Activated naive CD4-positive, alpha-beta T cell (primary cell): ENCODE measurements at places on chromosomes 11 and 22.

- no peak for DNase-seq
Measured at GRCh38 chr22:49999946-50000586, 12.5 kb downstream of the IL17REL start.

GRCh38 chr22:35307892-35308291, 8.2 kb downstream of the TOM1 start:
- no peak for DNase-seq

GRCh38 chr11:12543596-12544415, 130.4 kb upstream of the TEAD1 start:
- no peak for DNase-seq

GRCh38 chr11:696955-697491, 1.4 kb downstream of the TMEM80 start:
- no peak for DNase-seq

DNA sequence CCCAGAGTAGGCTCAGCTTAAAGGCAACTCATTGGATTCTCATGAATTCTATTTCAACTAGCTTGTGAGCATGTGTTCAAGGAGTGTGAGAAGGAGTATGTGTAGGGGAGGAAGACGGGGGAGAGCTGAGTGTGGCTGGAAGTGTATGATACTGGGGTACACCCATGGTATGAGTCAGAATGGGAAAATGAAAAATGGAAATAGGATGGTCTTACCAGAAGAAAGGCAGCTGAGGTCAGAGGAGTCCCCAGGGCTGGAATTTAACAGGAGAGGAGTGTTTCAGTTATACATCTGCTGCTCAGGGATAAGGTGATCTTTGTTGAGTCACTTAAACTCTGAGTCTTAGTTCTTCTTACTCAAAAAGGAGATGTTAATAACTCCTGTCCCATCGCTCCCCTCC, 6.7 kb upstream of the ADAMTS15 start:
- no peak for DNase-seq

GRCh38 chr22:17387356-17387755, 18.1 kb downstream of the CECR2 start:
- no peak for DNase-seq

DNA sequence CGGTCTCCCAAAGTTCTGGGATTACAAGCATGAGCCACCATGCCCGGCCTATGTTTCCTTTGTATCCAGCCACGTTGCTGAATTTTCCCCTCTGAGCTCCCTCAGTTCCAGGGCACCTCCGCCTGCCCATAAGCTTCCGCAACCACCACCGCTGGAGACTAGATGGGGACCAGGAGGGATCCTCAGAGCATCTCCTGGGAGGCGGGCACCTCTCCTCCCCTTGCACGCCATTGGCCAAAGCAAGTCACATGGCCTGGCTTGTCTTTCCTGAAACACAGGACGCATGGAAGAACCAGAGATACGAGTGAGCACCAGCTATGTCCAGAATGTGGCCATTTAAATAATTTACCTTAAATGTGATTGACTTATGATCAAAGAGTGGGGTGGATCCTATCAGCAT, 388.3 kb downstream of the BRD1 start:
- DNase-seq: no peak

DNA sequence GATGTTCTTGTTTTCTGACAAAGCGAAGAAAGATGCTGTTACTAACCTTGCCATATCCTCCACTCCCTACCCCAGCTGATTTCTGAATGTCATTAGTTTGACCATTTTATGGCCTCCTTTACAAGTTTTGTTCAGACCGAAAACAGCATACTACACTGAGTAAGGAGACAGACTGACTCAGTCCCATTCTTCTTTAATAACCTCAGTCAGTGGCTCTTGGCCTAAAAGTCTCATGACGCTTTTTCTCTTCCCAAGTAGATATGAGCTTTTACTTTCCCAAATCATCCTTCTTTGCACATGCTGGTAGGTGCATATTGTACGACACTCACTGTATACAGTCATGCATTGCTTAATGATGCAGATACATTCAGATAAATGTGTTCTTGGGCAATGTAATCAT, 8.0 kb upstream of the FIBIN start:
- DNase-seq: no peak

DNA sequence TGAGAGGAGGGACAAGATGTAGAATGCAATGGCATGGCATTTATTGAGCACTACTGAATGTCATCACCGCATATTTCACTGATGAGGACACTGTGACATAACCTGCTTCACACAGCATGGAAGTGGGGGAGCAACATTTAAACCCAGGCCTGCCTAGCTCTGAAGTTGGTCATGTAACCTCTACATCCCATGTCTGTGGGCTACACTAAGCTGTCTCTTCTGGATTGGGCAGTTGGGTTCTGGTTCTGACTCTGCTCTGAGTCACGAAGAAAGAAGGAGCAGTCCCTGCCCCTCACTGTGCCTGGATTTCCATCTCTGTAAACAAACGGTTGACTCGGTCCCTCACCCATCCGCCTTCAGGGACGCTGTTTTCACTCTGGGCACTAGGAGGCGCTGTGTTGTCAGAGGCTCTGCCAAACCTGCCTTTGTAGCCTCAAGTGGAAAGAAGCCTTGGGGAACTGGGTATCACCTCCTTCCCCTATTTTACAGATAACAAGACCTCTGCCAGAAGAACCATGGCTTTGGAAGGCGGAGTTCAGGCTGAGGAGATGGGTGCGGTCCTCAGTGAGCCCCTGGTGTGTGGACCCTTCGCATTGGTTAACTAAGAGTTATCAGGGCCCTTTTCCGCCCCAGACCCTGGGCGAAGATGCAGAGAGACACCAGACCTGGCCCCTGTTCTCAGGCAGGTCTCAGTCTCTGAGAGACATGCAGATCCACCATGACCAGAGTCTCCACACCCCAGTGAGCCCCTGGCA, 12.7 kb upstream of the ARHGEF17 start:
- DNase-seq: peak; percentile 51

DNA sequence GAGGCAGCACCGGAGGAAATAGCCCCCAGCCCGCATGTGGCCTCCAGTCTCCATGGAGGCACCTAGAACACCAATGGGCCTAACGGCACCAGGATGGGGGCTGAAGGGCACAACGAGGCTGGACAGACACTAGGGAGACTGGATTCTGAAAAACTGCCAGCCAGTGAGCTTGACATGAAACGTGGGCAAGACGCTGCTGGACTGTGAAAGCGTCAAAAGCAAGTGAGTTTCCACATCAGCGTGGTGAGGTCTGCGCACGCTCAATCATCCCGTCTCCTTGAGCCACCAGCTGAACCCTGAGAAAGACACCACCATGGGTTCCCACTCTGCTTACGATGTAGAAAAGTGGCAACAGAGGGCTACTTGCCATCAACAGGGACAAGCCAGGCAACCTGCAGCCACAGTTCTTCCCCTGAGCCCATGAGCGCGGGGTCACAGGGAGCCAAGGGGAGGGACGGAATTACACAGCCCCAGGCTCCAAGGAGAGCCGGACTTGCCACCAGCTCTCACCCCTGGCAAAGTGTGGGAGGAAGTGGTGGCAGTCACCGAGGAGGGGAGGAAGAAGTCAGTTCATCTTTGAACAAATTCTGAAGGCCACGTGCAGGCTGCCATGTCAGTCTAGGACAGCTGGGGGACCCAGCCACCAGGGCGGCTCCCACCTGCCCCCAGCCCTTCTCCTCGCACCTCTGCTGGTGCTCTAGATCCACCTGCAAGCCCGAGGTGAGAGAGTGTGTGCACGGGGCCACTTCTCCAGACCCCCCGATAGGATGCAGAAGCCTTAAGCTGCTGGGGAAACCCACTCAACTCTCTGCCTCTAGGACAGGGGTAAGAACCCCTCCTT, 131.1 kb downstream of the MPPED1 start:
- no peak for DNase-seq

DNA sequence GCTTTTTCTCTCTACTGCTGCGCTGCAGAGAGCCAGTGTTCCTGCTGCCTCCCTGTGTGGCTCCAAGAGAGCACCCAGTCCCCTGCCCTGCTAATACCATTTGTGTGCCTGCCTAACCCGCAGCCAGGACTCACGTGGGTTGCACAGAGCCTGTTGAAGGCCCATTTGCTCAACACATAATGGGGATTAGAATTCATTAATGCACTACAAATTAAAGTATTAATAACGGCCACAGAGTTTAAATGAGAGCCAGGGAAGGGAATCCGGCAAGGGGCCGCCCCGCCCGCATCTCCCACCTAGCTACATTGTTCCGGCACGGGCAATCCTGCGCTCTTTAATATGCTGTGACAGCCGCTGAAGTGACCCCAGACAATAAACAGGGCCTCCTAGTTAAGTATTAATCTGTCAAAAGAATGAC, 211.3 kb downstream of the NXPE2 start:
- DNase-seq: no peak

DNA sequence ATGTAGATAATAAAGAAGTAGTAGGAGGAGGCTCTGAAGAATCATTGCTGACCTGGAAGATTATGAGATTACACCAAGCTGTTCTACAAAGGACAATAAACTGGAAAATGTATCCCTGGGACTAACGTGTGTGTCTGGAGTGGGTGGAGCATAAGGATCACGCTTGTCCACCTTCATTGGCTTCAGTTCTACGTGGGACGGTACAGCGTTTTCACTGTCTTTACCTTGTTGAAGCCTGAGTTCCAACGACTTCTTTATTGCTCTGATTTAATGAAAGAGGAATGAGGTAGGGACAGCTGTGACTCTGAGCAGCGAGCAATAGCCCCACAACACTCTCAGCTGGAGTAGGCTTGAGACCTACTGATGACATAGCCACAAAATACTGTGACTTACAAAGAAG, 87.0 kb downstream of the ARHGAP42 start:
- no peak for DNase-seq

DNA sequence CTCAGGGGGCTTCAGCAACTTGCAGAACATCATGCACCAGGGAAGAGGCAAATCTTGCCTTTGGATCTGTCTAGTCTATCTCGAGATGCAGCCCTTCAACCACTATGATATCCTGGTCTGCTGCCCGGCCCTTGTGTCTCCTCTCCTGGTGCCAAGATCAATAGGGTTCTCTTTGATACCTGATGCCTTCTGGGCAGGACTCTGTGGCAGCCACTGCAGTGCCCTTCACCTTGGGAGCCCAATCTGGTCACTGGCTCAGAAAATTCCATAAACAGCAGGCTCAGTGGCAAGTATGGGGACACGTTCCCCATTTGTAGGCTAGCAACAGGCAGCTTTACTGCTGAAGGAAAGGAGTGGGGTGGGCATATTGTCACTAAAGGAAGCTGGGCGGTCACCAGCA, 23.4 kb downstream of the SYN3 start:
- no peak for DNase-seq

DNA sequence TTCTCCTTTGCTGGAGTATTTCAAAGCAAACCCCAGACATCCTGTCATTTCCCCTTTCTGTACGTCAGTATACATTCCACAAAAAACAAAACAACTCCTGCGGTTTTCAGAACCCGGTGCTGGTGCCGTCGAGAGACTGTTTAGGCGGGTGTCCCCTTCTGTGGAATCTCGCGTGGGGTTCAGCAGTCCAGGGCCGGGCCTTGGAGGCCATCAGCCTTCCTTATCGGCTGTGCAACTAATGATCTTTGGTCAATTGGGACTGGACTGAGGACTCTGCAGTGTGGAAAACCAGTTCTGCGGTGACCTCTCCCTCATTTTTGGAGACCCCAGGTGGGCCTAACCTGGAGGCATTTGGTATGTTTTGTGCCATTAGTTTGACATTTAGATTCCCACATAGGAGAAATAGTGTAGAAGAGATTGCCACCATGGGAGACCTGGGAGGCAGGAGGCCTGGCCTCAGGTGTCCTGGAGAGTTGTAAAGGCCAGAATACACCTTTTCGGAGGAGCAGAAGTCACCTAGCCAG, 84.4 kb downstream of the TBC1D22A start:
- DNase-seq: no peak

- DNase-seq: no peak
Measured at GRCh38 chr11:70504246-70505020, 106.1 kb downstream of the CTTN start.

- DNase-seq: no peak
Measured at GRCh38 chr11:26916805-26917204, 77.1 kb upstream of the FIBIN start.

GRCh38 chr11:17694494-17695110, 24.8 kb upstream of the MYOD1 start:
- DNase-seq: no peak

DNA sequence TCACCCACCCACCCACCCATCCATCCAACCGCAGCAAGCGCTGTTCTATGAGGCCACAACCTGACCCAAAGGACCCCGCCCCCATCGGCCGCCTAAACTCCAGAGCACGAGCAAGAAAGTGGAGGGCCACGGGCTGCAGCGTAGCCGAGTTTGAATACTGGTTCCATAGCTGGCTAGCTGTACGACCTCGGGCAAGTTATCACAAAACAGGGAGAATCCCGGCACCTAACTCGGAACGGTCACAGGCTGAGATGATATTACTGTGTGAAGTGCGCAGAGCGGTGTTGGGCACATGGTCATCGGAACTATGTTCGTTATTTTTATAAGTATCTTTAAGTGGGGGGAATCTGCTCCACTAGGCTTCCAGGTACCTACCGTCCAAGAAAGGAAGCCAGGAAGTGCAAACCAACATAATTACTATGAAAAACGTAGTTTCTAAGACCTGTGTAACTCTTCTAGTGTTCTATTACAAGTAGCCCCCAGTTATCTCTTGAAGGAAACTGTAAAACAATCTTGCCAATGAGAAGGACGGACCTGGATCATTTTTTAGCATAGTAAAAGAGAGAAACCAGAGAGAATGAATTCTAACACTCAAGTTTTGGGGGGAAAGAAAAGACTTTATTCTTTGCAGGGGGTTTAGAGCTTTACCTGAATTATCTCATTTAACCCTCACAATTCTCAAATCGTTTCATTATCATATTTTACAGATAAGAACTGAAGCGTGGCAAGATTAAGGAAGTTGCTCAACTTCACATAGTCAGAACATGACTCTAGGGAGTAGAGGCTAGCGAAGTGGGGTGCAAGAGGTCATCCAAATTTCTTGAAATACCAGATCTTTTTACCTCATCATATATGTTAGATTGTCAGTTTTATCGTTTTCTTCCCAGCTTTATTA, 663 bp upstream of the BUD13 start:
- no peak for DNase-seq
